ENCODE measurements at places on chromosomes 12 and 14.

GRCh38 chr12:13080266-13080665, 23.2 kb downstream of the GSG1 start:
- DNase-seq = no peak

DNA sequence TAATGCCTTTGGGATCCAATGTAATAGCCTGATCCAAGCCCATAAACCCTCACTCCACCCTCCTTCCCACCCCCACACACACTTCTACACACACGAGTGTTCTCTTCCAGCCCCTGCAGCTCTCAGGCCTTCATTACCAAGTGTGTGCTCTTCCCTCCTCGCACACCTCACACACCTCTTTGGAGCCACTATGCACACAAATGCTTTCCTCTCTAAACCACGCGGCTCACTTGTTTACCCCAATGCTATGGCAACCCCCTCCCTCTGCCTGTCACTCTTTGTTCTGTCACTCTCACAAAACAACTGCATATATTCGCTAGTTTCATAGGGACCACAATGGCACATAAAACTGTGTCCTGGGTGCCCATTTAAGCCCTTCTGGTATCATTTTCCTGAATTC, 35.1 kb downstream of the PPP2R5E start:
- DNase-seq = no peak

- no peak for DNase-seq
Measured at GRCh38 chr12:54082397-54082892, 28.8 kb downstream of the HOXC4 start.

GRCh38 chr12:54036620-54037359, 3.9 kb downstream of the HOXC5 start:
- no peak for DNase-seq

DNA sequence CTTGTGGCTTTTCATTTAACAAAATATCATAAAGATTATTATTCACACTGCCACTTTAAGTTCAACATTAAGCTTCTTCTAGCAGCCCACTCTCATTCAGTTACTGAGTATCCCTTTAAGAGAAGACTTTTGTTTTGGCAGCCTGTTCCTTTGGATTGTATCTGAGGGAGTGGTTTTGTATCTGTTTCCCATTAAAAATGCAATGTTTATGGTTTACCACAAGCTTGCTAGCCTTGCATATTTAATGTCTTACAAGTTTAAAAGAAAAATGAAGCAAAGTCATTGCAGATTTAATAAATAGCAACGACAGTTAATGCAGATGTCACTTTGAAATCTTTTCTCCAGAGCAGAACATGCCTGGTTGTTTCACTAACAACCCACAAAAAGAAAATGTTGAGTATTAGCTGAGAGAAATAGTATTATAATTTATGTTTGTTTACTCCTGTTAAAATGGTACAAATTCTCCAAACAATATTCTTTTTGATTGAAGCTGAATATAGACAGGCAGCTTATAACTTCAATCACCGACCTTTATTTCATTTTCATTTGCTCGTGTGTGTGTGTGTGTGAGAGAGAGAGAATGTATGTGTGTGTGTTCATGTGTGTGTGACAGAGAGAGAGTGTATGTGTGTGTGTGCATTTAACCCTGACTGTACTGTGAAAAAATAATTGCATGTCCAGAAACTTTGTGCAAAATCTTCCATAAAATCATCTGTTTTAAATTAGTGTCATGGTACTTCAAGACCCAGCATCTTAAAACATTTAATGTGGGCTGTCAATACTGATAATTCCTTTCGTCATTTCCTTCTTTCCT, 1.8 kb downstream of the DCN start:
- no peak for DNase-seq

DNA sequence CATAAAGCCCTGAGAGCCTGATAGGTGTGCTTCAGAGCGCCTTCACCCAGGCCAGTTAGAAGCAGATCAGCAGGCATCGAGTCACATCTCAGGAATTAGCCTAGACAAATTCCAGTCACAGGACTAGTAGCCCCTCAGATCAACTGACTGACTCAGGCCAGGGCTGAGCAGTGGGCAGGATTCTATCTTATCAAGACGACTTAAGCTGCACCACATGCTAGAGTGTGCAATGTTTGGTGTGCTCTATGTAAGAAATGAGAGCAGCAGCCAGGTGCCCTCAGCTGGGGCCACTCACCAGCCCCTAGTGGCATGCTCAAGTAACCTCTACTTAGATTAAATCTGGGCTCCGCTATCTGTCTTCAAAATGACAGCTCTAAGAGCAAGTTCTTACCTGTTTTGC, 19.7 kb upstream of the NGB start:
- DNase-seq = no peak

GRCh38 chr14:65211341-65211987, 109.1 kb upstream of the MAX start:
- no peak for DNase-seq

GRCh38 chr12:32183650-32184049, 77.0 kb downstream of the BICD1 start:
- DNase-seq = no peak

DNA sequence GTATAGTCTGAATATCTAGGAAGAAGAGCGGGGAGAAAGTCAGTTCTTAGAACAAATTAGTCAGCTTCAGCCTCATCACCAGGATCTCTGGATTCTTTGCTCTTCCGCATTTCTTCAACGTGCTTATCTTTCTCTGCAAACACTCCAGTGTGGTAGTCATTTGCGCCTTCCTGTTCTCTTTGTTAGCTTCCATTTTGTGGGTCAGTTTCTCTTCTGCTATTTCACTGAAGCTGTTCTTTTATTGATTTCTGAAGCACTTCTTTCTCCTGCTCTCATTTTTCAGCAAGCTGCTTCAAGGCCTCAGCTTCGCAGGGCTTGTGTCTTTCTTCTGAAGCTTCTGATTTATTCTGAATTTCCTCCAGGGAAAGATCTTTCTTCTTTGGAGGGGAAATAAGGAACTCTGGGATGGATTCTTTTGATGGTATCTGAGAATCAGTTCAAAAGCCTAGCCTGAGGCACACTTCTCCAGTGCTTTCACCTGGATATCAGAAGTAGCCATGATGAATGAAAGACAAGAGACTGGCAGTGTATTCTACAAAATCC, 13.5 kb downstream of the AMN1 start:
- DNase-seq = no peak

DNA sequence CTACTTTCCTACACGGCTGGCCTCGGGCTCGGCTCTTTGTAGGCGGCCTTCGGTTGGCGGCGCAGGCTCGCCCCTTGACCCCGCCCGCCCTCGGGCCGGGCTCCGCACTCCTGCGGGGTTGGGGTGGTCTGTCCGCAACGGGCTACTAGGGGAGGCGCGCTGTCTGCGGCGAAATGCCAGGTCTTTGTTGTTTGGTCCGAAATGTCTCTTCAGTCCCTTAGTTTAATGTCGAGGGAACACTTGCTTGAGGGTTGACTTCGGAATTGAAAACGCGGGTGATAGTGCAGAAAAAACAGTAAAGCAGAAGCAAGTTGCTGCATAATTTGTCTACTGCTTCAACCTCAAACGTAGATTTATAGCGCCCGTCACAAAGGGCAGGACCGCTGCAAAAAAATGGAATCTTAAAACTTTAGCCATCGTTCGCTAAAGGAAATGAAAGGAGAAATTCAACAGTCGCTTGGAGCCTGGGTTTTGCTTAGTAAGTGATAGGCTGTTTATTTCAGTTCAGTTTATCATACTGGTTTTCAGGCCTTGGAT, 390 bp downstream of the JKAMP start:
- no peak for DNase-seq

- no peak for DNase-seq
Measured at GRCh38 chr12:124797321-124797720, 66.3 kb downstream of the SCARB1 start.

GRCh38 chr12:53190108-53190729, 9.5 kb upstream of the CSAD start:
- DNase-seq = peak; percentile 71

DNA sequence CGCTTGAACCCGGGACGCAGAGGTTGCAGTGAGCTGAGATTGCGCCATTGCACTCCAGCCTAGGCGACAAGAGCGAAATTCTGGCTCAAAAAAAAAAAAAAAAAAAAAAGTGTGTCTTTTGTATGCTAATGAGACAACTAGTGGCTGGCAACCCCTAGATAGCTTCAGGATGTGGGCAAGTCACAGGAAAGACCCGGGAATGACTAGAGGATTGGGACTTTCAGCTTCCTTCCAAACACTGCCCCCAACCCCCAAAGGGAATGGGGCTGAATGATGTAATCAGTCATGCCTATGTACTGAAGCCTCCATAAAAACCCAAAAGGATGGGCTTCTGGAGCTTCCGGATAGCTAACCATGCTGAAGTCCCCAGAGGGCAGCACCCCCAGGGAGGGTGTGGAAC, 28.6 kb downstream of the USP44 start:
- DNase-seq = no peak

- DNase-seq = no peak
Measured at GRCh38 chr14:84482256-84483071, 1047.5 kb upstream of the FLRT2 start.

- DNase-seq = peak; percentile 69
Measured at GRCh38 chr14:95098984-95099599, 58.2 kb downstream of the DICER1 start.

DNA sequence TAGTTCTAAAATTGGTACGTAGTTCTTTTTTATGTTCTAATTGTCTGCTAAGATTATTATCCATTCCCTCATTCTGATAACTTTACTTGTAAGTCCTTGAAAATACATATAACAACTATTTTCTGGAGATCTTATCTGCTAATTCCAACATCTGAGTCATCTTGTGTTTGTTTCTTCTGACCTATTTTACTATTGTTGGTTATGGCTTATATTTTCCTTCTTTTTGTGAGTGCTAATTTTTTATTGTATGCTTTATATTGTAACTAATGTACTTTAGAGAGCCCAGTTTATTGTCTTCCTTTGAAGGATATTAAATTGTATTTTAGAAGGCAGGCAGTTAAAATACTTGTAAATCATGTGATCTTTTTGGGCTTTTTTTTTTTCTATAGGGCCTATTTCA, 149.3 kb upstream of the LRFN5 start:
- DNase-seq = no peak

GRCh38 chr12:47801170-47801903, 18.4 kb downstream of the HDAC7 start:
- no peak for DNase-seq

DNA sequence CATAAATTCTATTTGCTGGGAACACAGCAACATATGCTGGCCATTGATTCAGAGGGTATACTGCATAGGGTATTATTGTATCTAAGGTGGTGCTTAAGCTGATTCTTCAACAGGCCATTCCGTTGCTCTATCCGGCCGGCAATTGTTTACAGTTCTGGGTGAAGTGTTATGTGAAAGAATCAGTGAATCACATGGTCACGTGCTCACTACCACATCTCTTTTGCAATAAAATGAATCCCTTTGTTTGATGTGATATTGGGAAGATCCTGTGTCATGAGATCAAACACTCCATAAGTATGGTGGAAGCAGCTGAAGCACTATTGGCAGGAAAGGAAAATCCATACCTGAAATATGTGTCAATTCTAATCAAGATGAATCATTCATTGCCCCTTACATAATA, 7.6 kb upstream of the USP15 start:
- no peak for DNase-seq

DNA sequence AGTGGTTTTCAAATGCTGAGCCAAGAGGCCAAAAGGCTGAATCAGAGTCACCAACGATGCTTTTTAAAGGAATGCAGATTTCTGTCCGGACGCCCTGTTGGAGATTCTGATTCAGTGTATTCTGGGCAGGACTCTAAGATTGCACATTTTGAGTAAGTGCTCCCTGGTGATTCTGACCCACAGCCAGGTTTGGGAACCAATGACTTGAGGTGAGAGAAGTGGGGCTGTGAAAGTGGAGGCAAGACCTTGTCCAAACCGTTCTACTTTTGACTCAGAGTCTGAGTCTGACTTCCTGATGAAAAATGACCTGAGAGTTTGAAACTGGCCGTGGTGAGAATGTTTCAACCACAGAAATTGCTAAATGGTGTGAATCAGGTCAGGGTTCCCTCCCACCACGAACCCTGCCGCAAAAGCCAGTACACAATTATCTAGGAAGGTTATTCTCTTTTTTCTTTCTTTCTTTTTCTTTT, 90.2 kb downstream of the NTN4 start:
- no peak for DNase-seq

- DNase-seq = no peak
Measured at GRCh38 chr14:98368221-98368620, 903.8 kb downstream of the BCL11B start.

- no peak for DNase-seq
Measured at GRCh38 chr12:104333692-104334255, 30.2 kb downstream of the EID3 start.

DNA sequence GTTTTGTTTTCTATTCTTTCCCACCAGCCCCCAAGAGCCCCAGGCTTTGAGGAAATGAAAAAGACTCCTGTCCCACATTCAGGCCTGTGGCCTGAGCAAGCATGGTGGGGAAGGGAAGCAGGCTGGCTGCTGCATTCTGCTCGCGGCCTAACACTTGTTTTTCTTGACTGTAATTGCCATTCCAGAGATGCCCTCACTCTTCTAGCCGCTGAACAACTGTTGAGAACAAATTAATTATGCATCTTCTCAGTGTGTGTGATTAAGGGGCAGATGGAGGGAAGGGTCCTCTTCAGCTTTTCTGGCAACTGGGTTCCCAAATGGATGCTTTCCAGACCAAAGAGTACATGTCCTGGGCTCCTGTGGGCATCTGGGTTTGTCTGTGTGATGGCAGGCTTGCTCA, 43.3 kb downstream of the ADCK1 start:
- DNase-seq = no peak

All from glutamatergic neuron (in vitro differentiated cells).